Activated gamma-delta T cell treated with Interleukin-2 at 50 U/mL for 16 hours (primary cell): ENCODE measurements at places on chromosomes 7 and 10.

GRCh38 chr7:75776295-75776971, 4.4 kb upstream of the CCL26 start:
- DNase-seq, result peak; percentile 28

DNA sequence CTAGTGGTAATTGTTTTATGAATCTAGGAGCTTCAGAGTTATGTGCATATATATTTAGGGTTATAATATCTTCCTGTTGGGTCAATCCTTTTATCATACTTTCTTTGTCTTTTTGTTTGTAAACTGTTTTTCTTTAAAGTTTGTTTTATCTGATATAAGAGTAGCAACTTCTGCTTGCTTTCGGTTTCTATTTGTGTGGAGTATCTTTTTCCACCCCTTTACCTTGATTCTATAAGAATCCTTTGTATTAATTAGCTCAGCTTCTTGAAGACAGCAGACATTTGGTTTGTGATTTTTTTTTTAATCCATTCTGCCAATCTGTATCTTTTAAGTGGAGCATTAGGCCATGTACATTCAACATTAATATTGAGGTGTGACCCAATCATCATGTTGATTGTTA, 9.3 kb downstream of the CASP7 start:
- DNase-seq, result no peak

- no peak for DNase-seq
Measured at GRCh38 chr7:621572-622285, 102.1 kb upstream of the PDGFA start.

DNA sequence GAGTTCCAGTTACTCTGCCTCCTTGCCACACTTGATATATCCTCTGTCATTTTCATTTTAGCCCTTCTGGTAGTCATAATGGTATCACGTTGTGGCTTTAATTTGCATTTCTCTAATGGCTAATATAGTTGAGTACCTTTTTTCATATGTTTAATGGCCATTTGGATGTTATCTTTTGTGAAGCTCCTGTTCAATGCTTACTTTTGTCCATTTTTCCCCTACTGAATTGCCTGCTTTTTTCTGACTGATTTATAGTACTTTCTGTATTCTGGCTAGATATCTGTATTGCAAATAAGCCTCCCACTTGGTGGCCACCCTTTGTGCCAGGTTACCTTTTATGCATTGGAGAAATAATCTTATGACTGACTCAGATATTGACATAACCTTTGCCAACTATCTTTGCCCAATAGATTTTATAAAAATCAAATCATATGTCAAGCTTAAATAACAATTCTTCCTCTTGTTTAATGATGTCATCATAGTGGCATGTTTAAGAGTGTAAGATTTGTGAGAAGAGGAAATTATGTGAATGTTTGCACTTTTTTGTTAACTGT, 50.6 kb downstream of the PRPF18 start:
- no peak for DNase-seq

DNA sequence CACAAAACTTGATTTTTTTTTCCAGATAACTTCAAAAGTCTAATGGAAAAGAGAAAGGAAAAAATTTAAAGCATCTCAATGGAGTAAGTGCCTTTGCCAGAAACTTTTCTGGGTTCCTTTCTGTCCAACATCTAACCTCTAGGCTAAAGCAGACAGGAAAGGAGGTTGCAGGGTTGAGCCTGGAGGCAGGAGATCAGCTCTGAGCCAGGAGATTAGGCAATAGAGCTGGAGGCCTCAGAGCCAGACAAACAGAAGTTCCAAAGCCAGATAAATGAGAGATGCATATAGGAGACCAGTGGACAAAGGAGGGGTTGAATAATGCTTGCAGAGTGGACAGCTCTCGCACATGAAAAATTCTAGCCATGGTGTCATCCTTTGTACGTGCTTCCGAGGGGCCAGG, 42.9 kb downstream of the CHN2 start:
- no peak for DNase-seq
